B cell (primary cell): ENCODE measurements at places on chromosomes 5 and 9.

DNA sequence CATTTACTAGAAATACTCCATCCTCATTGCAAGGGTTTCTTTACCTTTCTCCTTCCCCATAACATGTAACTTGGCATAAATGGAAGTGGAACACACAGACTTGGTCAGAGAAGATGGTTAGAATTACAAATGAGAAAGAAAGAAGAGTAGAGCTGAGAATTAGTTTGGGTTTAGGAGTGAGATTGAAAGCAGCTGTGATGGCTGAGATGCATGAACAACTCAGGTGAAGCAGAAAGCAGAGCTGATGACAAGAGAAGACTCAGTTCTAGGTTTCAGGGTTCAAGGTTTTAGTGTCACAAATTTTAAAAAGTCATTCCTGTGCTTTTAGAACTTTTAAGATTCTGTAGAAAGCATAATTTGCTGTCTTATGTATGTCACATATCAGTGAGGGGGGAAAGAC, 54.0 kb downstream of the TMEM161B start:
- peaks cover 33% of the 10 kb centered on the region for H3K36me3 ChIP-seq
- no peaks in the 10 kb centered on the region for H3K4me1 ChIP-seq
- no peak overlapping the region for H3K27ac ChIP-seq
- H3K27me3 ChIP-seq: no peaks in the 10 kb centered on the region
- DNase-seq: no peak

- H3K4me1 ChIP-seq: peaks cover 15% of the 10 kb centered on the region
- no peaks in the 10 kb centered on the region for H3K27me3 ChIP-seq
- H3K27ac ChIP-seq: peak overlapping the region; percentile 77
- peak; percentile 73 for DNase-seq
Observed at GRCh38 chr5:126808521-126808988, 31.6 kb downstream of the LMNB1 start.

DNA sequence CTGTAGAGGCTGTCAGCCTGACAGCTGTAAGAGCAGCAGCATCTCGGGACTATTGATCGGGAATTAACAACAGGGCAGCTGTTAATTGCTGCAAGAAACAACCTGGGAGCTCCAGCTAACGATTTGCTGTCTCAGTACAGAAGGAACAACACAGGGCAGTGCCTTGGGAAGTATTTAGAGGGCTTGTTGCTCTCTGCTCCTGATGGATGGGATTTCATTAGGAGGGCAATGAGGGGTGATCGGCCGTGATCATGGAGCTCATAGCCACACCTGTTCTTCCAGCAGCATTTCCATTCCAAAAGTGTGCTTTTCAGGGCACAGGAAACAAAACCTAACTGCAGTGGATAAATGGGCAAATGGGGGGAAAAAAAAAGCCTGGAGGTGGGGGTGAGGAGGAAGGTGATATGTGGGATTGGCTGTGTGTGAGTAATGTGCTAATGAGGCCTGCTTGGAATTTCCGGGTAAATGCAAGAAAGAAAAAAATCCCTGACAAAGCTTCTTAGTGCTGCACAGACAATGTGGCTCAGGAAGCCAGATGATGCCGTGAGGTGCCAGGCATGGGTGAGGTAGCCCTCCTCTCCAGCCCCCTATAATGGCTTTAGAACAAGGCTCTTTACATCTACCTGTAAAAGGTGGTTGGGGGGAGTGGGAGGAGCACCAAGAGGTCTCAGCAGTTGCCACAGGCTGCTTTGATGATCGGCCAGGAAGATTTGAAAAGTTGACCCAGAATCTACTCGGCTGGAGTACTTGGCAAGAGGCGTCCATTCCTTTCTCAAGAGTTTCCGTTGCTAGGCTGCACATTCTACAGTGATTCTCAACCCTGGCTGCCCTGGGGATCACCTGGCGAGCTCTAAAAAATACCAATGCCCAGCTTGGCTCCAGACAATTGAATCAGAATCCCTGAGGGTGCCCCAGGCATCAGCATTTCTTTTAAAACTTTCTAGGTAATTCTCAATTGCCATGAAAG, 139.5 kb upstream of the KLF9 start:
- no peak for DNase-seq
- no peak overlapping the region for H3K4me3 ChIP-seq
- peaks cover 13% of the 10 kb centered on the region for H3K4me1 ChIP-seq
- H3K27me3 ChIP-seq: no peaks in the 10 kb centered on the region
- no peaks in the 10 kb centered on the region for H3K36me3 ChIP-seq
- no peak overlapping the region for H3K27ac ChIP-seq

DNA sequence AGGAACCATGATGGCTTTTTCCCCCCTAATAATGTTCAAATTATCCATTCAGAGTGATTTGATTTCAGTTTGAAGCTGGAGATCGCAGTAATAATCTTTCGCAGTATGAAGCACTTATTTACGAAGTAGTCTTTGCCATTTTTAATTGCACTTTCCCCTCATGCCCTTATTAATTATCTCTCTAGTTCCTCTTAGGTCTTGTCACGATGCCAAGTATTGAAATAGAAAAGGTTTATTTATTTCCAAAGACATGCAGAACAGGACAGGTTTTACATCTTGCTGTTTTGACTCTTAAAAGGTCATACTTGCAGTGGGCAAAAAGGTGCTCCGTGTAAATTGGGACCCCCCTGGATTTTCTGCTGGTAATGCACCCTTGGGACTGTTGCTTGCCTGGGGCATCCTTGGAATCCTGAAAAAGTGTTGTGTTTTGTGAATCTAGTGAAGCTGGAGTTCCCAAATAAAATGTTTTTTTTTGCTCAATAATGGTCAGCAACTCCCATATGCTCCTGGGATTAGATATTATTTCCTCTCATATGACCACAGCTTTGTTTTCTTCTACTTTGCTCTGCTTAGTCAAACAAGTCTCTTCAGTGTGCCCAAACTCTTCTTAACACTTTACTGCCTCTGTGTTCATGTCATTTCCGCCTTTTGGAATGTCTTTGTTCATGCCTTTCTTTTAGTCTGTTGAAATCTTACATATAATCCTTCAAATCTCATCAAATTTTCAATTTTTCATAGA, 278.3 kb downstream of the TMEM38B start:
- DNase-seq: no peak
- no peaks in the 10 kb centered on the region for H3K4me1 ChIP-seq
- no peak overlapping the region for H3K27ac ChIP-seq
- H3K27me3 ChIP-seq: no peaks in the 10 kb centered on the region
- no peaks in the 10 kb centered on the region for H3K36me3 ChIP-seq
- no peak overlapping the region for H3K4me3 ChIP-seq

- H3K4me1 ChIP-seq: peaks cover 75% of the 10 kb centered on the region
- DNase-seq: peak; percentile 31
- H3K27me3 ChIP-seq: no peaks in the 10 kb centered on the region
- peak overlapping the region; percentile 42 for H3K4me3 ChIP-seq
- H3K27ac ChIP-seq: peak overlapping the region; percentile 93
Observed at GRCh38 chr5:132455614-132456115, 34.9 kb downstream of the IRF1 start.

- H3K27me3 ChIP-seq: no peaks in the 10 kb centered on the region
- H3K4me1 ChIP-seq: no peaks in the 10 kb centered on the region
- no peak for DNase-seq
- no peak overlapping the region for H3K27ac ChIP-seq
Observed at GRCh38 chr9:28319981-28320380, 746.7 kb upstream of the C9orf72 start.

DNA sequence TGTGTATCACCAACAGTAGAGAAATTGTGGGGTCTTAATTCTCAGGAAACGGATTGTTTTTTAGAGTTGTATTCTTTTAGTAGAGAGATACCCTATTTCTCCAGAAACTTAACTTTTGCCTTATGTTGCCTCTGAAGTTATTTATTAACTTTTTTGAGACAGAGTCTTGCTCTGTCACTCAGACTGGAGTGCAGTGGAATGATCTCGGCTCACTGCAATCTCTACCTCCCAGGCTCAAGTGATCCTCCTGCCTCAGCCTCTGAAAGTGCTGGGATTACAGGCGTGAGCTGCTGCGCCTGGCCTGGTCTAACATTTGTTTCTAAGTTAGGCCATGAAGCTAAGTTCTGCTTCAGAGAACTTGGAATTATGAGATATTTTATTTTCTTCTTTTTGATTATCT, 75.0 kb downstream of the CFAP95 start:
- H3K4me1 ChIP-seq: no peaks in the 10 kb centered on the region
- H3K36me3 ChIP-seq: no peaks in the 10 kb centered on the region
- no peaks in the 10 kb centered on the region for H3K27me3 ChIP-seq
- H3K27ac ChIP-seq: no peak overlapping the region
- H3K4me3 ChIP-seq: no peak overlapping the region

DNA sequence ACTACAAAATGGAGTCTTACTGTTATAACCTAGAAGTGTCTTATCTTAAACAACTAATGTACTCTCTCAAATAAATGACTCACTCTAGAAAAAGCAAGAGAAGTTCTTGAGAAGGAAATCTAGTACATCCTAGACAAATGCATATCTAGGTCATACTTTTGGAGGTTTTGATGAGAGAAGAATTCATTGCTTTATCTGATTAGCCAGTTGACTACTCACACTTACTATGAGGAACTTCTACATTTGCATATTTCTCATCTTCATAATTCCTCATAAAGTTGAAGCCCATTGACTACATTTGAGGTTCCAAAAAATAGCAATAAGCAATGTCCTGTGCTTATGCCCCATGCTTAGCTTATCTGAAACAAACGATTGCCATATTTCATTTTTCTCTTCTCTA, 2.8 kb downstream of the JAKMIP2 start:
- no peak for DNase-seq
- H3K27me3 ChIP-seq: no peaks in the 10 kb centered on the region

DNA sequence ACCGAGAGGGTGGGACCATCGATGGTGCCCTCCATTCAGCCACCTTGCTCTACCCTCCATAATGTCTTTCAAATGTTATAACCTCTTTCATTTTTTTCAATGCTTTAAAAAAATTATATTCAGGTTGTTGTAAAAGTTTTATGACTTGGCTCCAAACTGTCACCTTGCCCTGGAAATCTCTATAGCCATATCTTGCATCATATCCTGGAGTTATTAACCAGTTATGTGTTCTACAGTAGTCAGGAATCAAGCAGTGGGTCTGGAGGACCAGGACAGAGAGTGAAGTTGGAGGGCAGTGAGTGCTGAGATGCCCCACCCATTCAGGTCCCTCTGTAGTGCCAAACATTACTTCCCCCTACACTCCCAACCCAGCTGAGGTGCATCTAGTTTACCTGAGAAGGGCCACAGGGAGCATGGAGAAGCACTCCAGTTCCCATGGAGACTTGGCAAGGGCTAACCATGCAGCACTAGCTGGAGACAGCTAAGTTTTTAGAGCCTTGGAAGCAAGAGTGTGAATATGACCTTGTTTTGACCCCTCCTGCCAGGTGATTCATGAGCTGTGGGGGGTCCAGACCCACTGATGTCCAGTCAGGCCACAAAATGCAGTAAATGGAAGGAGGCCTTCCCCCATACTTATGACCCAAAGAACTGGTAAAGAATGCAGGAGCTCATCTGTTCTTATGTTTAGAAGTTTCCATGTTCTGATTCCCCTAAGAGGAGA, 5.5 kb downstream of the IFNA8 start:
- peaks cover 21% of the 10 kb centered on the region for H3K4me1 ChIP-seq
- no peaks in the 10 kb centered on the region for H3K27me3 ChIP-seq
- DNase-seq: no peak
- H3K27ac ChIP-seq: no peak overlapping the region

DNA sequence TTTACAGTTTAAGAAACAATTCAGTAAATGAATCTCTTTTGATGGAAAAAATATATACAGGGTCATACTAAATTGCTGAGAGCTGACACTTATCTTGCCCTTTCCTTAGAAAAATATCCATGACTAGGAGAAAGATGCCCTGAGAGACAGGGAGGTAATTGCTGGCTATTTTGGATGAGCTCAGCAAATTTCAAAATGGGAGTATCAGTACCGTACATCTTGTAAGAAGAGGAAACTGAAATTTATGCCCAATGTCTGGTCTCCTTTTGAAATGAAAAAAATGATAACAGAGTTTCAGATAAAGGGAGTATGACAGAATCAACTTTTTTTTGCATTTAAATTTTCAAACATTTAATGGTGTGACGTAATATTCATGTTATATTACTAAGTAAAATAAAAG, 415.8 kb upstream of the CDH10 start:
- H3K27me3 ChIP-seq: no peaks in the 10 kb centered on the region
- H3K27ac ChIP-seq: no peak overlapping the region
- no peak overlapping the region for H3K4me3 ChIP-seq
- no peaks in the 10 kb centered on the region for H3K4me1 ChIP-seq
- H3K36me3 ChIP-seq: no peaks in the 10 kb centered on the region

DNA sequence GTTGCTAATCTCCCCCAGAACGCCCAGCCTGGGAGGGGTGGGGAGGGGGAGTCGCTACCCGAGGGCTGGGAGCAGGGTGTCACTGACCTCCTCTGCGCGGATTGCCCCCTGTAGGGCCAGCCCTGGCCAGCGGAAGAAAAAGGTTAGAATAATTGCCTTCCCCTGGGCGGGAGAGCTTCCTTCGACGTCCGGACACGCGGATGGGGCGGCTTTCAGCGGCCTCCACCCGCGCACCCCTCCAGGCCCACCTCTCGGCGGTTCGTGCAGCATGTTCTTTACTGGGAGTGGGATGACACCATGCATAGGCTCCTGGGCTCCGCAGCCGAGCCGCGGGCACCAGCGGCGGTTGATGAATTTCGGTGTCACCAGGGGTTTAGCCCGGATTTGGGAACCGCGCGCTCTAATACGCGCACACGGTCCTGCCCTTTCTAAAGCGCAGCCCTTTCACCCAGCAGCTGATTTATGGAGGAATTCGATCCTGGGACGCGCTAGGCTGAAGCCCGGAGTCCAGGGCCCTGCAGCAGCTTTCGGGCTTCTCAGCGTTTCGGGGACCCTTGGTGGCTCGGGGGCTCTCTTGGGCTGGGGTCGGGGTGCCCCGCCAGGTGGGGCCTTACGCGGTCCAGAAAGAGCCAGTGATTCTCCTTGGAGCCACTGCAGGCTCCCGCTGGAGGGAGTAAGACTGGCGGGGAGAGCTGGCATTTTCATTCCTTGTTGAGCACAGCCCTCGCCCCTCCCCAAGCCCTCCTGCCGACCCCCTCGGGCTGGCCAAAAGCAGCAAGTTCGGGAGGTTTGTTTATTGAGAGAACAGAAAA, 10.1 kb downstream of the LMX1B start:
- peak; percentile 35 for DNase-seq
- no peaks in the 10 kb centered on the region for H3K36me3 ChIP-seq
- H3K27me3 ChIP-seq: peaks cover 42% of the 10 kb centered on the region
- H3K27ac ChIP-seq: no peak overlapping the region

GRCh38 chr9:91882627-91883026, 67.4 kb downstream of the ROR2 start:
- no peaks in the 10 kb centered on the region for H3K36me3 ChIP-seq
- H3K4me1 ChIP-seq: no peaks in the 10 kb centered on the region

GRCh38 chr5:66666778-66667177, 70.6 kb downstream of the MAST4 start:
- H3K4me1 ChIP-seq: no peaks in the 10 kb centered on the region
- no peaks in the 10 kb centered on the region for H3K27me3 ChIP-seq
- no peak overlapping the region for H3K27ac ChIP-seq
- no peaks in the 10 kb centered on the region for H3K36me3 ChIP-seq
- no peak for DNase-seq
- no peak overlapping the region for H3K4me3 ChIP-seq

- H3K36me3 ChIP-seq: no peaks in the 10 kb centered on the region
- H3K27ac ChIP-seq: no peak overlapping the region
- no peak overlapping the region for H3K4me3 ChIP-seq
- no peak for DNase-seq
- no peaks in the 10 kb centered on the region for H3K27me3 ChIP-seq
Observed at GRCh38 chr5:122112733-122113558, 16.4 kb upstream of the ZNF474 start.
